Activated CD8-positive, alpha-beta memory T cell treated with anti-CD3 and anti-CD28 coated beads for 1 hour (primary cell): ENCODE measurements at places on chromosomes 4 and X.

DNA sequence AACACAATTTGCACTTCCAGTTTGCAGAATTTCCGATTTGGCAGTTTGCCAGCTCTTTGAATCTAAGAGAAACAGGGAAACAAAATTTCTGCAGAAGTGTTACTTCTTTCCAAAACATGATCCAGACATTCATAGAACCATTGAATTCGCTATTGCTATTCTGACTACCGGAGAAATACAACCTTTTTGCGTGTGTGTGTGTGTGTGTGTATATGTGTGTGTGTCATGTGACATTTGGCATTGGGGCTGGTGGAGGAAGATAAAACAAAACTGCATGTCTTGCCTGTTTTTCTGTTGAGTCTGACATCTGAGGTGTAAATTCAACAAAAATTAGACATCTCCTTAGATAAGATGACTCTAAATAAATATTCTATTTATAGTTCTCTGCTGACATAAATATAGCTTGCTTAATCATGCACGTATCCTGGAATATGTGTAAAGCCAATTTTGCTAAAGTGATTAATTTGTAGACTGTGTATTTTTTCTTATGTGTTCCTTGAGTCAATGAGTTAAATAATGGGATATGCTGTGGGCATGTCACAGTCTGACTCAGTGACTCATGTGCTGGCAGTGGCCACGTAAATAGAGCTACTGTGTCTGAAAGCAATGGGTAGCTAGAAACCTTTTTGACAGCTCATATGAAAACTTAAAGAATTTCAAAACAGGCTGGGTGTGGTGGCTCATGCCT is 98.9 kb downstream of the HPGD start:
- no peak for DNase-seq

DNA sequence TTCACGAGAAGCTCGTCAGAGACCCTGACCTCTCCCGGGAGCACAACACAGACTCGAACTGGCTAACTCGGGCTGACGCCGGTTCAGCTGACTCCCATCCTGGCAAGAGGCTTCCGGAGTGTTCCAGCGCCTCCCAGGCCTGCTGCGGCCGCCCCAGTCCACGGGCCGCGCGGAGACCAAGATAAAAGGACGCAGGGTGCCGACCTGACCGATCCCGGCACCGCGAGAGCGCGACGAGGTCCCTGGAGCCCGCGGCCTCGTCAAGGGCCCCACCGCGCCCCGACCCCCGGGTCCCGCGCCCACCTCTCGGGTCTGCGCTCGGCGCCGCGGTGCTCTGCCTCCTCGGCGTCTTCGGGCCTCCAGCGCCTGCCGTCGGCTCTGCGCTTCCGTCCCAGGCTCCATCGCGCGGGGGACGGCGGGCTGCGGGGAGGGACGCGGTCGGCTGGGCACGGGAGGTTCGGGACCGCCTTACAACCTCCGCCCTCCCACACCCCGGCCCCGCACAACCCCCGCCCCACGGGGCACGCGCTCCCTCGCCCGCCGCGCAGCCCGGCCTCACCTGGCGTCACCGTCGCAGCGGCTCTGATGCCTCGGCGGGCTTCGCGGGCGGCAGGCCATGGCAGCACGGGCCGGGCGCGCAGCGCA is 426 bp downstream of the SLBP start:
- no peak for DNase-seq

- no peak for DNase-seq
Observed at GRCh38 chrX:130097507-130098209, 12.6 kb downstream of the ELF4 start.

GRCh38 chr4:166535865-166536264 is 662.8 kb downstream of the TLL1 start:
- DNase-seq = no peak

DNA sequence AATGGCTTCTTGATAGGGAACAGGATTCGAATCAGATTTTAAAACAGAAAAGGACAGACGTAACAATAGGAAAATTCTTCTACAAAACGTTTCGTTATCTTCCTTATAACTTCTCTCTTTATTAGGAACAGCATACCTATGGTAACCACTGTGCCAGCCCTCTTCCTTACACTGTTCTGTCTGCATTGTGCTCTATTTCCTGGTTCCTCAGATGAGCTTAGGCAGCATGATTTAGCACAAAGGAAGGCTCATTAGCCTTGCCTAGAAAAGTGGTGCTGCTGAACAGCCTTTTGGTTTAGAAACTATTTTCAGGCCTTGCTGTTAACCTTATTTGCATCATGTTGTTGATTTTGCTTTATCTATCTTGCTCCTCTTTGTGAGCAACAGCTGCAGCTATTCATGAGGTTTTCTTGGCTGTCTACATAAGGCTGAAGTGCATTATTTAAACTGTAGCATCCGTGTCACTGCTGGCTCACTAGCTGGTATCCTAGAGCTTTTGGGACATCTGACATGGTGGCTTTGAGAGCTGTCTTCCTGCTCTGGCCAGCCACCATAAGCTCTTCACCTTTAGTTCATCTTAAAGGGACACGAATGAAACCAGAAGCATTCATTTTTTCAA is 69.9 kb upstream of the NRK start:
- no peak for DNase-seq

DNA sequence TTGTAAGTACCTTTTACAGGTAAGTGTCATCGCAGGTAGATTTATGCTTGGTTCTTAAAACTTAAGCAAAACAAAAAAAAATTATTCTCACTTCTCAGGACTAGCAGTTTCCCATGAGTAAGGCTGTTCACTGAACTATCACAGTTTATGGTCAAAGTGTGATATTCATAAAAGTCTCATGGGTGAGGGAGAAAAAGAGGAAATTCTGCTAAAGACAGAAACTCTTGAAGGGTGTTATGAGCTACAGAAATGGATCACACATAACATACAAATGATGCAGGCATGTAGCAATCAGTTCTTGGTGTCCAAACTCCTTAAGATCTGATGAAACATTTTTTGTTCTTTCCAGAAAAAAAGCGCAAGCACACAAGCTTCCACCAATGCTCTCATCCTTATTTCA is 8.5 kb downstream of the RAB9A start:
- DNase-seq = no peak

DNA sequence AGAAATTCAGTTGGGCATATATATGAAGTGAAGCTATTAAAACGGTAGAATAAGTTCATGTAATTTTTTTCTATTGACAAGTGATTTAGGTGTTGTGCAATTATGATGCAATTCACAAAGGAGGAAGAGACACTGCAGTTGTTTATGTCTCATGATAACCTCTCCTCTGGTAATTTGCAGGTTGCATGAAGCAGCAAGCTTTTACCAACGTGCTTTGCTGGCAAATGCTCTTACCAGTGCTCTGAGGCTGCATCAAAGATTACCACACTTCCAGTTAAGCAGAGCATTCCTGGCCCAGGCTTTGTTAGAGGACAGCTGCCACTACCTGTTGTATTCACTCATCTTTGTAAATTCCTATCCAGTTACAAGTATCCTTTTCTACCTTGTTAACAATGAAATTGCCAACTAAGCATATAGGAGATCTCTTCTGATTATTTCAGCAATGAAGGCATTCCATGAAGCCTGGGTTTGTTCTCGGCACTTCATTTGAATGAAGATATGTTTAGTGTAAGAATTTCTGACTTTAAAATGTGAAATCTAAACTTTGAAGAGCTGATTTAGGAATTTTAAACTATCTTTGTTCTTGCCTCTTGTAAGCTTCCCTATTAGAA is 3.9 kb downstream of the TMEM33 start:
- DNase-seq = no peak

- no peak for DNase-seq
Observed at GRCh38 chrX:122203399-122203798, 980.7 kb upstream of the GRIA3 start.

- no peak for DNase-seq
Observed at GRCh38 chrX:84721416-84721815, 219.2 kb upstream of the HDX start.

- no peak for DNase-seq
Observed at GRCh38 chr4:122826079-122826527, 528 bp upstream of the FGF2 start.

DNA sequence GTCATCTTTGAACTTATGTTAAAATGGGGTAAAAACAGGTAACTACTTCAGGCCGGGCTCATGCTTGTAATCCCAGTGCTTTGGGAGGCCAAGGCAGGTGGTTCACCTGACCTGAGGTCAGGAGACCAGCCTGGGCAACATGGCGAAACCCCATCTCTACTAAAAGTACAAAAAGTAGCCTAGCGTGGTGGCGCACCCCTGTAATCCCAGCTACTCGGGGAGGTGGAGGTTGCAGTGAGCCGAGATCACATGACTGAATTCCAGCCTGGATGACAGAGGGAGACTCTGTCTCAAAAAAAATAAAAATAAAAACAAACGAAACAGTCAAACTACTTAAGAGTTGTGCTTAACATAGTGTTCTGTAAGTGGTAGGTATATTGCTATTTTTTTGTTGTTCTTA is 2.5 kb downstream of the DDX3X start:
- DNase-seq = no peak

GRCh38 chr4:70681704-70682103 is 6.6 kb upstream of the UTP3 start:
- no peak for DNase-seq

- no peak for DNase-seq
Observed at GRCh38 chrX:53223068-53223693, 1.8 kb downstream of the KDM5C start.

DNA sequence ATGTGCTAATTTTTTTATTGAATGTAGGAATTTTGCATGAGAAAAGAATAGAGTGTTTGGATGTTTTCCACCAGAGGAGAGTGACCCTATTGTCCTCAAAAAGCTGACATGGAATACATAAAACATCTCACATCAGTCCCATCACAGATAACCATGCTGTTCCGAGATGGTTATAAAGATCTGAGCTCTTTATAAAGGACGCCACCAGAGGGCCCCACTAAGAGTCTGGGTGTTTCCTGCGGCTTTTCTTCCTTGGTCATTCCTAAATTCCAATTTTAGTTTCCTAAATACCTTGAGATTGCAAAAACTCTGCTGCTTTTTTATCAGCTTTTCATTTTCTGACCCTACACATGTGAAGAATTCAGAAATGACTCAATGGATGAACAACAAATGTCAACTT is 504.5 kb upstream of the FRG1 start:
- DNase-seq = no peak

GRCh38 chr4:121192480-121192879 is 28.4 kb upstream of the TNIP3 start:
- no peak for DNase-seq

- no peak for DNase-seq
Observed at GRCh38 chr4:146176891-146177290, 1.4 kb downstream of the LSM6 start.

DNA sequence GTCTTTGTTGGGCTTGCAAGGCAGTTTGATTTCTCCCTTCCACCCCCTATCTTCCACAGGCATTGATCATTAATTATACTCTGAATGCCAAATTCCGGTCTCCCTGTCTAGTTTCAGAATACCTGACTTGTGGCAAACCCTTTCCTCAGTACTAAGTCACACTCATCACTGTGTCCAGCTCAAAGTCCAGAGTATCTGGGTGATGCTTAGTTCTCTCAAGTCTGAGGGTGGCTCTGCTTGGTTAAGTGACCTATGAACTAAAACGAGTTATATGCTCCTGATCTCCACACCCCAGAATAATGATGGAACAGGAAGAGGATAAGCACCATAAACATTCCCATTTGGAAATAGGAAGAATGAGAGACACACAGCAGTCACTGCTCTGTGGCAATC is 6.5 kb downstream of the SMIM9 start:
- DNase-seq = no peak

DNA sequence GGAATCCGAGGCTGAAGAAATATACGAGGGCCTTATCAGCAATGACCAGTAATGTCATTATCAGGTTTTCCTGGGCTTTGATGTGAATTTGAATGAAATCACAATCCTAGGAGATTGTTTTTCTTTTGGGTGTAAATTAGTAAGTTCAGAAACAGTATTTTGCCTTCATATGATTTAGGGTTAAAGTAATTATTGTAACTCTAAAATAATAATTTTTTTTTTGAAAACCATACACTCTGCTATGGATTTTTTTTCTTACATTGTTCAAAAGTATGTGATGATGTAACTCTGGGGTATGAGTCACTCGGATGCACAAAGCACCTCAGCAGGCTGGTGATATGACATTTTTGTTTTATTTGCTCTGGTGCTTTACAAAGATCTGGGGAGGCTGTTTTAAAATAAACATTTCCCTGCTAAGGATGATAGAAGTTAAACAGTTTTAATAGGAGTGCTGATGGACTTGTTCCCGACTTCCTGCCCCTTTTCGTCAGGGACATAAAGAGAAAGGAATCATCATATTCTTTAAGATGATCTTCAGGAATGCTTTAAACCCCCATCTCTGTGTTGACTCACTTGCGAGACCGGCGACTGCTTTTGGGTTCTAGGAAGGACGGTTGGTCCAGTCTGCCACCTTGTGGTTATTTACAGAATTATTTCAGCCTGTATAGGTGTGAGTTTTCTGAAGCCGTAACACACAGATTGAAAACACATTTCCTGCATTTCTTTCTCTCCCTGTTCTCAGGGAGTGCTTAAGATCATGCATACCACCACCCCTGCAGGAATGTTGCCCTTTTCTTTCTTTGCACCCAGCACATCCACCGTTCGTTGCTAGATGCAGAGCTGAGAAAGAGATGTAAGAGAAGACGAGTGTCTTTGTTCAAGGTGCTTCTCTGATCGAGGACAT is 72.5 kb downstream of the RAPGEF2 start:
- peak; percentile 25 for DNase-seq

DNA sequence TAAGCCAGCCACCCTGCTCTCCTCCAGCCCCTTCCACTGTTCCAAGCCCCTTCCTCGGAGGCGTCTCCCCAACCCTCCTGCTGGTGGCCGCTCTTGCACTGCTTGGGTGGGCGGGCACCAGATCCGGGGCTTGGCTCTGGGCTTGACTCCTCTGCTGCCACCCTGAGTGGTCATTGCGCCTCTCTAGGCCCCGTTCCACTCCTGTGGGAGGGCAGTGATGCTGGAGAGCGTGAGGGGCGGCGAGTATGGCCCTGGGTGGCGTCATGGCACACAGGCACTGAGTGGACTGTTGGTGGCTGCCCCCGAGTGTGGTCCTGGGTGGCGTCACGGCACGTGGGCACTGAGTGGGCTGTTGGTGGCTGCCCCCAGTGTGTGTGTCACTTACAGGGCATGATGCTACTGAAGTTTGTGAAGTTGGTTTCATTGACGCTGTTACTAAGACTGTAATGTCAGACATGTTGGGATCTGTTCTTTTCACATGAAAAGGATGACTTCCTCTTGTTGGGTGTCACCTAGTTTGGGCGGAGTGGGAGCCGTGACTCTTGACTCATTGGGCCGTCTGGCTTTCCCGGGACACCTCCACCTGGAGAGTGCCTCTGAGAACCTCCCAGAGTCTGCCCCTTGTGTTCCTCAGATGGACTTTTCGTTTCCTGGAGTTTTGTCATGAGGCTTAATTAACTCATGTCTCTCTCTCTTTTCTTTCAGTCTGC is 55.9 kb upstream of the HGFAC start:
- DNase-seq = no peak

GRCh38 chr4:30461218-30461617 is 259.0 kb upstream of the PCDH7 start:
- DNase-seq = no peak

GRCh38 chr4:87041141-87041540 is 106.3 kb downstream of the AFF1 start:
- DNase-seq = no peak

- no peak for DNase-seq
Observed at GRCh38 chrX:146863566-146863965, 49.0 kb upstream of the CXorf51A start.

GRCh38 chr4:185587427-185588161 is 52.3 kb upstream of the PDLIM3 start:
- DNase-seq = peak; percentile 28
